ENCODE measurements at places on chromosomes 11 and 22. TPM values are rescaled to one million over a fixed set of nuclear protein-coding genes. Genes with fewer than 3 reads are reported as not detected.

UBQLN3 gene
- 0.45 TPM for total RNA-seq

XKR3 gene
- total RNA-seq = not detected

OR8G1 gene
- not detected for total RNA-seq

MRGPRE gene
- 0.27 TPM for total RNA-seq

ARAP1 gene
- 23.0 TPM for total RNA-seq

GRCh38 chr22:23574371-23574811, 5.7 kb downstream of the IGLL1 start:
- DNase-seq = no peak

GRCh38 chr11:93719310-93719709, 22.0 kb downstream of the TAF1D start:
- DNase-seq = no peak

GRCh38 chr22:44281768-44282637, 30.7 kb downstream of the SHISAL1 start:
- DNase-seq = no peak

DNA sequence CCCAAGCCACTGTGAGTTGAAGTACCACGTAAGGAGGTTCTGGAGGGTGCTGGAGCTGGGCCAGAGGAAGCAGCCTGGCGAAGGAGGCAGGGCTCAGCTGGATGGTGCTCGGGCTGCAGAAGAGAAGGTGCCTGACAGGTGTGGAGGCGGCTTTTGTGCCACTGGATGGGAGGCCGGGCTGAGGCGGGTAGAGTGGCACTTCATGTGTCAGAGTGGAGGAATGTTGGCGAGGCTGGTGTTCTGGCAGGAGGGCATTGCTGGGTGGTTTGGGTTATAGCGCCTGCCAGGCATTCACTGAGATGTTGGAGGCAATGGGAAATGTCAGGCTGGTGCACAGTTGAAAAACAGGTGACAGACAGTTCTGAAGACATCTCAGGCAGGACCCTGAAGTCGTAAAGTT, 24.2 kb downstream of the UBE2L3 start:
- DNase-seq = no peak

DNA sequence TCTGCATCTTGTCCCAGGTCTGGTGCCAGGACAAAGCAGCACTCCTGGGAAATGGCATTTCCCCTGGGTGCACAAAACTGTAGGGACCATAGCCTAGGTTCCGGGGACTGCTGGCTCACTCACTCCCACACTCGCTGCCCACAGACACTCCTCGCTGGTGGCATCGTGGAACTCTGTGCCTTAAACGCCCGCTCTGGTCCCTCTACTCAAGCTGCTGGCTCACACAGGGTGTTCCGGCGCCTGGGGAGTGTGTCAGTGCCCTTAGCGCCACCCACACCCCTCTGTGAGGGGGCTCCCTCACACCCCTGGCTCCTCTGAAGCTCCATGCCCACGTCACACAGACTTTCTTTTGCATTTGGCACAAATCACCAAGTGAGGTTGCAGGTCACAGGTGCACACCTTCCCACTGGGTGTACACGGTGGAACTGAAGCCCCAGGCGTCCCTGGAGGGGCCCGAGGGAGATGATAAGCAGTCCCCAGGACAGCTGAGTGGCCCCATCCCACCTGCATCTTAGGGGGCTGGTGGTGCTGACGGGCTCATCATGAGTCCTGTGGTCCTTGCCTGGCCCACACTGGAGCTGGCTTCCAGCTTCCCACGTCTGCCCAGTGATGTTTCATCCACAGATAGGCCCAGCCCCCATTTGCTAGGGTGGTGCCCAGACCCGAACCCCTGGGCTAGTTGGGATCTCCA, 23.2 kb upstream of the DGCR8 start:
- no peak for DNase-seq

DNA sequence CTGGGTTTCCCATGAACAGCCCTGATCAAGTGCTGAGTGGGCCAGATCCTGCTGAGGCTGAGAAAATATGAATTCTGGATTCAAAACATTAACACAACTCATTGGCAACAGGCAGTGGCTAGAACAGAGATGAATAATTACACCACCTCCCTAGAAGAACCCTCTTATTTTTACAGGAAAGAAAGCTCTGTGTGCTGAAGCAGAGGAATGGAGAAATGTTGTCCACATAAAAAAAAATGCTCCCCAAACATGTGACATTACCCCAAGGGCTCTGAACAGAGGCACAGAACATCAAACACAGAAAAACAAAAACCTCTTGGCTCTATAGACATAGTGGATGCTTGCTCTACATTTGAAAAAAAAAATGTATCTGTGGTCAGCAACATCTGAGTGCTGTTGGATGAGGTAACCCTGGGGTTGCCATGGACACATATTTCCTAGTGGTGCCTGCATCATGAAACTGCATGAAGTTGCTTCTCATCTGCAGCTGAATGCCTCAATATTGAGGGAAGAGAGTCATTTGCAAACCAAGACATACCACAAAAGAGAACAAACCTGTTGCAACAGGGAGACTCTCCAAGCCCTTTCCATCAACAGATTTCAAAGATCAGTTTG, 98.8 kb downstream of the SNX19 start:
- no peak for DNase-seq

DNA sequence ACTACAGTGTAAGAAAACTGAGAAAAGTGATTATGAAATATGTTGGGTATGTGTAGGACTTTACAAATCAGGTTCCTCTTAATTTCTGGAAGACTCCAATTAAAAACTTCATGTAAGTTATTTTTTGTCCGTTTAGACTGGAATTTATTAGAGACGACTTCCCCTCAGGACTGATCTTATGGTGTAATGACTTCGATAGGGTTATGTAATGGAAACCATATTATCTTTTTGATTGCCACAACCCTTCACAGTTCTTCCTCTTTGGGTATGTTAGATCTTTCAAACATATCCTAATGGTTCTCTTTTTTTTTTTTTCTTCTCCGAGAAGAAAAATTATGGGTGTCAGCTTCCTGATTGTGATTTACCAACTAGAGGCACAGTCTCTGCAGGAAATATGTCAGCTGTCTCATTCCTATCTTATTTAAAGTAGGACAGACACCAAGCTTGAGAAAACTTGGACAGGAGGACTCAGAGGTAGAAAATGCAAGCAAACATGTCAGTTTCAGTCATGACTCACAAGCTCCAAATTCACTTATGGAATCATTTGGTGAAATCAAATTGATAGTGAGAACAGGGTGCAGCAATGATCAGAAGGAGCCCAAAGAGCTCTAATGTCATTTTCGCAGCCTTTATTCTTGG, 11.1 kb upstream of the LDLRAD3 start:
- DNase-seq = no peak

- DNase-seq = no peak
These were observed 34.8 kb downstream of the MB start for GRCh38 chr22:35582218-35582860.

DNA sequence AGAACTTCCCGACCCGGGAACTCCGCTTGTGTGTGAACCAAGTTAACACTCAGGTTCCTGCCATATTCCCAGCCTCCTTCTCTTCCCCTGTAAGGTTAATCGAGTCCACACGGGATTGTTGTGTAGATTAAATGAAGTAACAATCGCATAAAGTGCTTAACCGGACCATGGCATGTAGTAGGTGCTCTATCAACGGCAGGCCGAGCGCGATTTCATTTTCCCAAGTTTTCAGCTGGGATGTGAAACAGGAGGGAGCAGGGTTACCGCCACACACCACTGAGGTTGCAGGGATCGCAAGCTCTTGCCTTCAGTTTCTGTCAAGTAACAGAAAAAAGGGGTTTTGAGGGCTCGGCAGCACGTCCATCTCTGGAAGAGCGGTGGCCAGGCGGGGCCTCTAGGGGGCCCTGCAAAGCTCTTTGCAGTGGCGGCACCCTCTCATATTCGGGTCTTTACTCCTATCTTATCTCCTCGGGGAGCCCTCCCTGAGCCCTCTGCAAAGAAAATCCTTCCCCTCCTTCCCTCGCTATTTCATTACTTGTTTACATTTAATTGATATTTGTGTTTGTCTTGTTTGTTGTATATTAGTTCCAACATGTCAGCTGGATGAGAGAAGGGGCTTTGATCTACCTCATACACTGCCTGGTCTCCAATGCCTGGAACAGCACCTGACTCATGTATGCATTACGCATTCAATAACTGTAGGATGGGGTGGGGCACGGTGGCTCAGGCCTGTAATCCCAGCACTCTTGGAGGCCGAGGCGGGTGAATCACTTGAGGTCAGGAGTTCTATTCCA, 816 bp upstream of the PLEKHA7 start:
- no peak for DNase-seq
